ENCODE measurements at places on chromosomes 2 and 18. TPM values are rescaled to one million over a fixed set of nuclear protein-coding genes. Genes with fewer than 3 reads are reported as not detected.

The LIMS4 gene
- 1.1 TPM for total RNA-seq

- no peaks in the 10 kb centered on the region for H3K4me1 ChIP-seq
- DNase-seq, result no peak
- H3K27ac ChIP-seq, result no peak overlapping the region
Measured at GRCh38 chr18:4369705-4370104, 85.4 kb downstream of the DLGAP1 start.

- no peaks in the 10 kb centered on the region for H3K27me3 ChIP-seq
- H3K36me3 ChIP-seq, result no peaks in the 10 kb centered on the region
- no peak overlapping the region for H3K4me3 ChIP-seq
- peaks cover 34% of the 10 kb centered on the region for H3K4me1 ChIP-seq
- H3K27ac ChIP-seq, result no peak overlapping the region
Measured at GRCh38 chr18:76622651-76623050, 127.6 kb upstream of the ZNF516 start.

- no peaks in the 10 kb centered on the region for H3K36me3 ChIP-seq
- H3K4me3 ChIP-seq, result no peak overlapping the region
- DNase-seq, result no peak
- H3K27ac ChIP-seq, result no peak overlapping the region
- no peaks in the 10 kb centered on the region for H3K4me1 ChIP-seq
- no peaks in the 10 kb centered on the region for H3K27me3 ChIP-seq
Measured at GRCh38 chr2:64939332-64939917, 49.8 kb upstream of the SLC1A4 start.

The NEU2 gene
- total RNA-seq, result not detected

The C2orf78 gene
- not detected for total RNA-seq

DNA sequence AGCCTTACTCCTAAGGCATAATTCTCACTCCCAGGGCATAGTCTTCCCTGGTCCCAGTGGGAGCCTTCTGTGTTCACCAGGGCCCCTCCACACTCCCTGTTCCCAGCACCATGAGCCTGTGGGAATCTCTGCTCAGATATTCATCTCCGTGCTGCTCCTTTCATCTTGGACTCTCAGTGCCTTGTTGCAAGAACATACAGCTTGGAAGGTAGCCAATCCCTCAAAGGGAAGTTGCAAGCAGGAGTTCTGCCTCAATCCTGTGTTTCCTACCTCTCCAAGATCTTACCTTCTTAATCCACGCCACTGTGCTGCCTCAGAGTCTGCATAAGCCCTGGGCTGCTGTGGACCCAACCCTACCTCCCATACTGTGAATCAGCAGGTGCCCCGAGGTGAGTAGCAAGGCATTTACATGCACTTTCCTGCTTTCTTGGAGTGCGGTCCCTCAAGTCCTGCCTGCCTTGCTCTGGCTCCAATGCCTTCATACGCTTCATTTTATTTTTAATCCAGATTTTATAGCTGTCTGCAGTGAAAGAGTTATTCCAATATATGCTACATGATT is 413.8 kb upstream of the RAB6C start:
- no peaks in the 10 kb centered on the region for H3K36me3 ChIP-seq
- H3K27me3 ChIP-seq, result no peaks in the 10 kb centered on the region
- no peaks in the 10 kb centered on the region for H3K4me1 ChIP-seq
- no peak overlapping the region for H3K27ac ChIP-seq
- DNase-seq, result no peak

Measured in lower lobe of right lung (tissue), 2 donors.